GM12891 (cell line): ENCODE measurements at places on chromosomes 13 and 19.
A peak's percentile ranks its signal among the peaks of the same experiment; 100 is the strongest.

DNA sequence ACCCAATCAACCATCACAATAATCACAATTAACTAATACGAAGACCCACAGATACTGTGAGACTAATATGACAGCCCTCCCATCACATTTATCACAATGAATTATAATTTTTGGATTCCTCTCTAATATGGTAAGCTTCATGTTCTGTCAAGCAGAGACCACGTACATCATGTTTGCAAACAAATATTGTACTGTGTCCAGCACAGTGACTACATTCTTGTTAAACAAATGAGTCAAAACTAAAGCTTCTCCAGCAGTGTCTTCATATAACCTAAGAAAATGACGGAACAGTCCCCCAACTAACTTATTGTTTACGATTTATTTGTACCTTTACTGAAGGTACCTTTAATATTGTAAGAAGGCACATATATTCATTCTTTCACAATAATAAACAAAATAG, 292.6 kb downstream of the ENOX1 start:
- no peak for DNase-seq

- peak; percentile 48 for DNase-seq
Measured at GRCh38 chr13:111474136-111475002, 153.9 kb downstream of the TEX29 start.

GRCh38 chr13:45105895-45106294, 14.4 kb upstream of the GTF2F2 start:
- DNase-seq: no peak

DNA sequence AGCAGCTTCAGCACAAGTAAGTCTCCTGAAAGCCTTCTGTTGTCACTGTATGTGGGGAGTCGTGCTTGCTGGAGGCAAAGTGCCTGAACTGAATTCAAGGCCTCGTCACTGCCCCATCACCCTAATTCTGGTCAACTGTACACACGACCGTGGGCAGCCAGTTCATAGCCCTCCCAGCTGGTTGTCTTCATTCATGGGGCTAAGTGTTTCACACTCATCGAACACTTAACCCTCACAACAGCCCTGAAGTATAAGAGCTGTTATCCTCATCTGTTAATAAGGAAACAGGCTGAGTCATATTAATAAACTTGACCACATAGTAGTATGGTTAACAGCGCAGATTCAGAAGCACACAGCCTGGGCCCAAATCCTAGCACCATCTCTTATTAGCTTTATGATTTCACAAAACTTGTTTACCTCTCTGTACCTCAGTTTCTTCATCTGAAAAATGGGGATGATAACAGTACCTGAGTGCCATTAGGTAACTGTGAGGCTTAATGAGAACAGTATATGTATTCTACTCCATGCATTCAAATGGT, 66.7 kb downstream of the CDADC1 start:
- no peak for DNase-seq

DNA sequence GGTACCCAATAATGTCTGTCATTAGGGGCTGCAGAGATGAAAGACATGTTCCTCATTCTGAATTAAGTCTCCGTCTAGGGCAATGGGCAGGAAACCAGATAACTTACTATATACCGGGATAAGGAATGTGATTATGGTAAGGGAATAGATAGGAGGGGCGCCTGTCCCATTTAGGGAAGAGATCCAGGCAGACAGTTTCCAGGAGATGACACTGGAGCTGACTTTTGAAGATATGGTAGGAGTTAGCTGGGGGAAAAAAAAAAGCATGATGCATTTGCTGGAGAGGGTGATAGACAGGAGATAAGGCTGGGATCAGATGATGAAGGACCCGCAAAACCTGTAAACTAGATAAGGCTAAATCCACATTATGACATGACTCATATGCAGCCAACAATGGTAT, 340.7 kb downstream of the DCT start:
- no peak for DNase-seq

- no peak for DNase-seq
Measured at GRCh38 chr19:34145741-34146202, 26.5 kb upstream of the LSM14A start.

DNA sequence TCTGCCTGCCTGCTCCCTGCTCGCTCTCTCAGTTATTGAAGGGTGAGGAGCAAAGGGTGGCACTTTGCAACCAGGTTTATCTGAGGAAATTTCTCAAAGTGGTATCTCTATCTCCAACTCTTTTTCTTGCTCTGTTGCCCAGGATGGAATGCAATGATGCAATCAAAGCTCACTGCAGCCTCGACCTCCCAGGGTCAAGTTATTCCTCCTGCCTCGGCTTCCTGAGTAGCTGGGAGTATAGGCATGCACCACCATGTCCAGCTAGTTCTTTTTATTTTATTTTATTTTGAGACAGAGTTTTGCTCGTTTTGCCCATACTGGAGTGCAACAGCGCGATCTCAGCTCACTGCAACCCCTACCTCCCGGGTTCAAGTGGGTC, 4.9 kb downstream of the ACTMAP start:
- DNase-seq: no peak

- no peak for DNase-seq
Measured at GRCh38 chr19:47243364-47243775, 12.4 kb upstream of the BBC3 start.

DNA sequence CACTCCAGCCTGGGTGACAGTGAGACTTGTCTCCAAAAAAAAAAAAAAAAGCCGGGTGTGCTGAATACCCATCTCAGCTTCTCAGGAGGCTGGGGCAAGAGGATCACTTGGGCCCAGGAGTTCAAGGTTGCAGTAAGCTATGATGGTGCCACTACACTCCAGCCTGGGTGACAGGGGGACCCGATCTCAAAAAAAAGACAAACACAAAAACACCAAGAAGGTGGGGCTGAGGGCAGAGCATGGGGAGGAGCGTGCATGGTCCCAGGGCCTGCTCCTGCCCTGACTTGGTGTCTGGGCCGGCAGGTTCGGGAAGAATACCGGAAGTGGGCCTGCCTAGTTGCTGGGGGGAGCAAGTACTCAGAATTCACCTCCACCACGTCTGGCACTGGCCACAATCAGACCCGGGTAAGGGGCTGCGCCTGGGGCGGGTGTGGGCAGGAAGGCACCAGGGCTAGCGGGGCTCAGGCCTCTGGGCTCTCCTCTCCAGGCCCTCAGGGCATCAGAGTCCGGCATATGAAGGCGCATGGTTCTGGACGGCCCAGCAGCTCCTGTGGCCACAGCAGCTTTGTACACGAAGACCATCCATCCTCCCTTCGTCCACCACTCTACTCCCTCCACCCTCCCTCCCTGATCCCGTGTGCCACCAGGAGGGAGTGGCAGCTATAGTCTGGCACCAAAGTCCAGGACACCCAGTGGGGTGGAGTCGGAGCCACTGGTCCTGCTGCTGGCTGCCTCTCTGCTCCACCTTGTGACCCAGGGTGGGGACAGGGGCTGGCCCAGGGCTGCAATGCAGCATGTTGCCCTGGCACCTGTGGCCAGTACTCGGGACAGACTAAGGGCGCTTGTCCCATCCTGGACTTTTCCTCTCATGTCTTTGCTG, 11.3 kb downstream of the DDX39A start:
- no peak for DNase-seq

GRCh38 chr13:98886587-98887230, 91.2 kb downstream of the DOCK9 start:
- no peak for DNase-seq

DNA sequence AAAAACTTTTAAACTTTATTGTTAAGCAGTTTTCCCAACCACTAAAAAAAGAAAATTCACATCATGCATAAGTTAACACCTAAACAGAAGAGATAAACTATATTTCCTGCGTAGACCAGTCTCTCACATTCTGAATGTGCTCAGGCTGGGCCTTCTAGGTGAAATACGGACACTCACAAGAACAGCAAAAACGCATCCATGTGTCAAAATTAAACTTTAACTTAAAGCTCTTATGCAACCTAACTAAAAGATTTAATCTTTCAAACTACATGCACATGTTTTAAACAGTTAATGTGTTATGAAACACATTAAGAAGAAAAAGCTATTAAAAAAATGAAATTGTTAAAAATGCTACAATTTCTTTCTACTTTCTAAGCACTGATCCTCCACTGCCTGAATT, 2.6 kb downstream of the SAFB2 start:
- DNase-seq: no peak

GRCh38 chr19:18649371-18650020, 12.7 kb downstream of the KLHL26 start:
- DNase-seq: no peak

GRCh38 chr13:43223216-43223615, 199.8 kb downstream of the DNAJC15 start:
- DNase-seq: no peak
